ENCODE measurements at places on chromosomes 11 and 22. TPM values are rescaled to one million over a fixed set of nuclear protein-coding genes. Genes with fewer than 3 reads are reported as not detected.

- DNase-seq: no peak
Observed at GRCh38 chr22:17137861-17138425, 16.8 kb upstream of the TMEM121B start.

DNA sequence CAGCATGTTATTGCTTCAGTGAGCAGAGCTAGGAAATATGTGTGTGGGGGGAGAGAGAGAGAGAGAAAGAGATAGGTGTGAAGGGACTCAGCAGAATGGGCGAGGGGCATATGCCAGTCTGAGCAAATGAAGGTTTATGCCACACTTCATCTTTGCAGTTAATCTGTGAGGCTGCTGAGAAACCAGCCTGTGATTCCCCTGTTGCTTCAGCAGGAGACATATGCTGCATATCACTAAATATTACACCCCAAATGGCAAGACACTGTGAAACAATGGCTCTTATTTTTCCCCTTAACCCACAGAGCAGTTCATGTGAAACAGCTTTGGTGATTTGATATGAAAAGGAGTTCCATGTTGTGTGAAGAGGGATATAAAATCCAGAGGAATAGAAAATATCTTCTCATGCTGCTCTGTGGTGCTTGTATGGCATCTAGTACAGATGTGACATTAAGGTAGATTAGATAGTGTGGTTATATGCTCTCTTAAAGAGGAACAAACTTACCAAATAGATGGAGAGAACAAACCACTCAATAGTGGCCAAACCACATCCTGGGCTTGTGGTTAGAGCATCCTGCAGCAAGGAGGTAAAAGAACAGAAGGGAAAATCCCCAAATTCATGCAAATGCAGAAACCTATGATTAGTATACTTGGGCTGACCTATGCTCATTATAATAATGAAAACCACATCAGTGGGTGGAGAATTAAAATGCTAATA is 864.2 kb downstream of the FAM181B start:
- DNase-seq: no peak

DNA sequence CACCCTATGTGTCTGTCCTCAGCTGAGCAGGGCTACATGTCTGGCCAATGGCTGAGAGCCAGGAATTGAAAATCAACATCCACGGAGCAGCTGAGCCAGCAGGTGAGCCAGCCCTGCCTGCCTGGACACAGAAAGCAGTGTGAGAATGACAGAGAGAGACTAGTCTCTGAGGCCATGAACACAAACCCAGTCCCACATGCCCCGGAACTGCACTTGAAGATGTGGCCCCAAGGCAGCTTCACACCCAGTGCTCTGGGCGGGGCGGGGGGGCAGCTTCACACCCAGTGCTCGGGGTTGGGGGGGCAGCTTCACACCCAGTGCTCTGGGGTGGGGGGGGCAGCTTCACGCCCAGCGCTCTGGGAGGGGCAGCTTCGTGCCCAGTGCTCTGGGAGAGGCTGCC is 37.6 kb downstream of the TRMU start:
- DNase-seq: no peak

DNA sequence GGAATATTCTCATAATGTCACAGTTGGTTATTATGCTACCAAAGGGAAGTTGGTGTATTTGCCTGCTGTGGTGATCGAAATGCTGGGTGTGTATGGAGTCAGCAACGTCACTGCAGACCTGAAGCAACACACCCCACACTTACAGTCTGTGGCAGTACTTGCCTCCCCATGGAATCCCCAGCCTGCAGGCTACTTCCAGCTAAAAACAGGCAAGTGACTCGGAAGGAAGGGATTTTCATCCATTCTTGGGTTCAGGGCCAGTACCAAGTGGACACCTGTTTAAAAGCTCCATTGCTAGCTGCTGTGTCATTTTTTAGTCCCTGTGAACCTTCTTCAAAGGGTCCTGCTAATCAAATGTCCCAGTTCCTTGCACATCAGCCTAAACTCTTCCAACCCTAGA is 149.6 kb downstream of the C11orf91 start:
- no peak for DNase-seq

DNA sequence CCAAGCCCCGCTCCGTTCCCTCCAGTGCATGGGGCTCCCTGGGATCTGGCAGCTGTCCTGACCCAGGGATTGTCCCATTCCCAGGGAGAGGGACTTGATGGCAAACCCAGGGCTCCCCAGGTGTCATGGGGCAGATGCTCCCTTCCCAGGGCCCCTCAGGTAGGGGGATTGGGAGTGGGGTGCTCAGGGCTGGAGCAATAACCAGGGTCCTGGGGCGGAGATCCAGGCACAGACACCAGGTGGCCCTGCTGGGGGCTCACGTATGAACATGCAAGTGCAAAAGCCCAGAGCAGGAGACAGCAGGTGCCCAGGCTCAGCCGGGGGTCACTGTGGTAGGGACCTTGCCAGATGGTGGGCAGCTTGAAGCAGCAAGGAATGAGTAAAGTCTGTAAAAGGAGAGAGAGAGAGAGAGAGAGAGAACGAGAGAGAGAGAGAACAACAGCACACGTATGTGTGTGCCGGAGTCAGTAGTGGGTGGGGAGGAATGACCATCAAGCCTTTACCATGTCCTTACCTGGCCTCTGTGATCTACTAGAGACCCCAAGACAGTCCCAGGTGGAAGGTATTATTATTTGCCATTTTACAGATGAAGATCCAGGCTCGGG is 19.3 kb upstream of the MPPED1 start:
- DNase-seq: no peak

- no peak for DNase-seq
Observed at GRCh38 chr11:69245491-69246345, 48.2 kb upstream of the MYEOV start.

Gene TBX10
- not detected for total RNA-seq

Measured in dorsolateral prefrontal cortex (tissue), 122 donors.